Pancreas (tissue), 10 donors: ENCODE measurements at places on chromosomes 12 and 14. TPM values are rescaled to one million over a fixed set of nuclear protein-coding genes. Genes with fewer than 3 reads are reported as not detected.
A peak's percentile ranks its signal among the peaks of the same experiment; 100 is the strongest.

DNA sequence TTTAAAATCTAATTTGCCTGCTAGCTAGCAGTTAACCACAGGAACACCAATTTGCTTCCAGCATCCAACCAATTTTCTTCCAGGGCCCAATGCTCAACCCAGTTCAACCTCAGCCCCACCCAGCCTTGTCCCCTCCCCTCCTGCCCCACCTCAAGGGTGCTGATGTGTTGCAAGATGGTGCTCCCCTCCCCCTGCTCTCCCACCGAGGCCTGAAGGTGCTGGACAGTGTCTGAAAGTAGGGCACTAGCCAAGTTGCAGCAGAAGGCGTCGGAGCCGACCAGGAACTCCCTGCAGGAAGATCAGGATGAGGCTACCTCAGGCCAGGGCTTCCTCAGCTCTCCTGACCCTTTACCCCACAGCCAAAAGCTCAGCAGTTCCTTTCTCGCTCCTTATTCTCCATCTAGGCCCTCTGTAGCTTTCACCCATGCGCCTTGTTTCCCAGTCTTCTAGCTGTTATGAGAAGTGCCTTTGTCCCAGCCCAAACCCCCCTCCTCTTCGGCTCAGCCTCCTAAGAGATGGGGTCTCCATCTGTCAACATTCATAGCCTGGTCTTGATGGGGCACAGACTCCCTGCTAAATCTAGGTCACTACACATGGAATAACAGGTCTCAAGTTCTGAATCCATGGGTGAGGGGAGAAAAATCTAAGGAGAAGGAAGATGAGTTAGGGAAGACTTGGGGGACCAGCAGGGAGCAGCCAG is 3.6 kb downstream of the STAT6 start:
- DNase-seq, result no peak
- no peaks in the 10 kb centered on the region for H3K27me3 ChIP-seq
- H3K27ac ChIP-seq, result no peak overlapping the region
- no peaks in the 10 kb centered on the region for H3K36me3 ChIP-seq

DNA sequence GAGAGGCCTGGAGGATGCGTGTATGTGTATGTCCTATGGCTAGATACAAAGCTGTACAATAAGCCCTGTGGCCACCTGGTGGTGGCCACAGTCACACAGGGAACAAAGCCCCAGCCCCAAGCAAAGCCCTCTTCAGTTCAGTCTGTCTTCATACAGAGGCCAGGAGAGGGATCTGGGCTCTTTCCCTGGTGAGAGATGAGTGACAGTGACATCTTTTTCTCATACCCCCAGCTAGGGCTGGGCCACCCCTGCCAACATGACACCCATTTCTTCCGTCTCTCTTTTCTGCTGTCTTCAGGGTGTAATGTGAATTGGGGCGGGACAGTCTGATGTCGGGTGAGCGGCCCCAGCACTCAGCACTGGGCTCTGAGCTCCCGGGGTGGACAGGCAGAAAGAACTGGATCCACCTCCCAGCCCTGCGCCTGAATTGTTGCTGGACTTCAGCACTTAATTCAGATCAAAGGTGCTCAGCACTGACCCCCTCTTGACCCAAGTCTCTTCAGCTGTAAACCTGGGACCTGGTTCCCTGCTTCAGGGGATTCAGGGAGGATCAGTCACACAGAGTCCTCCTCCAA is 59.8 kb downstream of the SERPINA3 start:
- no peaks in the 10 kb centered on the region for H3K27me3 ChIP-seq
- no peak overlapping the region for H3K4me3 ChIP-seq
- H3K36me3 ChIP-seq, result no peaks in the 10 kb centered on the region
- DNase-seq, result no peak
- no peak overlapping the region for H3K27ac ChIP-seq
- H3K4me1 ChIP-seq, result no peaks in the 10 kb centered on the region

DNA sequence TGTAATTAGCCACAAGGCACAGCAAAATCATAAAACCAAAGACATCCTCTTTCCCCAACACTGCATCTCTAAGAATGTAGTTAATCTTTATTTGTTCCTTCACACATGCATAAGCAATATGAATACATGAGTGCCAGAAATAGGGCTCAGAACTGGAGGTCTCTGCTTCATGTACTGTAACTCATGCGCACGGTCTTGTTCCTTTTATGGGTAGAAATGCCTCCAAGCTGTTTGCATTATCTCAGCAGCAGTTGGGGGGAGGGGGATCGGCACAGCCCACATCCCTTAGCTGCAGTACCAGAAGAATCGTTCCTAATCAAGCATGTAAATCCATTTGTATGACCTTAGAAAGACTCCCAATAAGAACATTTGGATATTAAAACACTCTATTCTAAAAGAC is 20.0 kb downstream of the RHOJ start:
- DNase-seq, result no peak
- H3K27me3 ChIP-seq, result no peaks in the 10 kb centered on the region
- no peaks in the 10 kb centered on the region for H3K36me3 ChIP-seq

GRCh38 chr14:77763316-77763715 is 2.4 kb upstream of the SNW1 start:
- peaks cover 12% of the 10 kb centered on the region for H3K4me1 ChIP-seq
- no peak overlapping the region for H3K4me3 ChIP-seq
- no peak overlapping the region for H3K27ac ChIP-seq
- DNase-seq, result no peak
- no peaks in the 10 kb centered on the region for H3K36me3 ChIP-seq

DNA sequence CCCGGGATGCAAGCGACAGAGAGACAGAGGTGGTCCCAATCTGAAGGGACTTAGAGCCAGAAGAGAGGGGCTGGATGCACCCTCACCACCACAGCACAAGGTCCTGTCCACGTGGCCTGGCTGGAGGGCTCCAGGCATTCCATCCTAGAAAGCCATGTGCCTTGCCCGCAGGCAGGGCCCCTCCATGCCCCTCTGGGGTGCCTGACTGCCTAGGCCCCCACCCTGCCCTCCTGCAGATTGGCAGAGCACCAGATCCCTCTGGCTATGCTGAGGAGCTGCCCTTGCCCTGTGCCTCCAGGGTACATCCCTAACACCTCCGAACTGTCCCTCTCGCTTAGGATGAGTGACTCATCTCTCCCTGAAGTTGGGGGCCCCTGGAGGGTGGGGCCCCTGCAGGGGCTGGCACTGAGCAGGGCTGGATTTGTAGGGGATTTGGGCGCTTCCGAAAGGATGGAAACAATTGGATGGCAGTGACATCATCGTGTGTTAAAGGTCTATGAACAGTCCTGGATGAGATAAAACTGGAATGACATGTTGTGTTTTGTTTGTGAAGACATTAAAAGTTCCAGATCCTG is 50.9 kb downstream of the CHGA start:
- DNase-seq, result no peak
- no peak overlapping the region for H3K4me3 ChIP-seq
- no peak overlapping the region for H3K27ac ChIP-seq
- H3K4me1 ChIP-seq, result no peaks in the 10 kb centered on the region

GRCh38 chr14:61484031-61484430 is 162.7 kb downstream of the PRKCH start:
- H3K4me1 ChIP-seq, result peaks cover 16% of the 10 kb centered on the region
- H3K27me3 ChIP-seq, result no peaks in the 10 kb centered on the region
- no peak for DNase-seq
- H3K36me3 ChIP-seq, result no peaks in the 10 kb centered on the region
- H3K4me3 ChIP-seq, result no peak overlapping the region

DNA sequence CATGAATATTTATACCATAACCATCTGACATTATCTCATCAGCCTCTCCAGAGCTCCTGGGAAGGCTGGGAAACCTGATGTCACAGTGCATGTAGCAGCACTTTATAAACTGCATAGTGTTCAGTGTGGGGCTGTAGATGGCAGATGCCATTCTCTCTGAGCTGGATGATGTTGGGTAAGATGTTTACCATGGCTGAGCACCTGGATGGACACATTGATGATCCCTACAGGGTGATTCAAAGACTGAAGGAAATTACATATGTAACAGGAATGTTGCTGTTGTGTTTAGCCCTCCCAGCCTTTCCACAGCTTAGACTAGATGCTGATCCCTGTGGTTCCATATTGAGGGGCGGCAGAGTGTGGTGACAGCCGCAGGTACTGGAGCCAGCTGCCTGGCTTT is 37.4 kb downstream of the IFT43 start:
- H3K4me1 ChIP-seq, result no peaks in the 10 kb centered on the region
- DNase-seq, result no peak
- H3K36me3 ChIP-seq, result peaks cover 5% of the 10 kb centered on the region
- H3K27ac ChIP-seq, result no peak overlapping the region
- no peaks in the 10 kb centered on the region for H3K27me3 ChIP-seq

- H3K4me3 ChIP-seq, result no peak overlapping the region
- H3K27me3 ChIP-seq, result no peaks in the 10 kb centered on the region
- DNase-seq, result no peak
- H3K27ac ChIP-seq, result no peak overlapping the region
- no peaks in the 10 kb centered on the region for H3K4me1 ChIP-seq
These were observed 686.4 kb downstream of the GALC start for GRCh38 chr14:87306409-87307168.

- H3K4me1 ChIP-seq, result no peaks in the 10 kb centered on the region
- no peak overlapping the region for H3K27ac ChIP-seq
- no peak for DNase-seq
- no peaks in the 10 kb centered on the region for H3K36me3 ChIP-seq
- no peaks in the 10 kb centered on the region for H3K27me3 ChIP-seq
These were observed 310.2 kb downstream of the APAF1 start for GRCh38 chr12:98955284-98955683.

DNA sequence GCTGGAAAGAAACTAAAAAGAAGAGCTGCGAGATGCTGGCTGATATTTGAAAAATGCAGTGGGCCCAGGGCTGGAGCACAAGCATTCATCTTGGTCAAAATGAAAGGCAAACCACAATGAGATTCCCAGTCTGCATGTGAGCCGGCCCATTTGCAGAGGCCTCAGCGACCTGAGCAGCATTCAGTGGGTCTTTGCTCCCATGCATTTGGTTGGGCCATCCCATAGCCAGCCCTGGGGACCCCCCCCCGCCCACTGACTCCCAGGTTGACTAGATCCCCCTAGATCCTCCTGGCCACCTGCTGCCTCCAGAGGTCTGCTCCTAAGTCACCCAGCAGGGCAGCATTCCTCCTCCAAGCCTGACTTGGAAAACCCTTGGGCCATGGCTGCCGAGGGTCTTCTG is 59.8 kb downstream of the PRMT8 start:
- H3K36me3 ChIP-seq, result no peaks in the 10 kb centered on the region
- no peaks in the 10 kb centered on the region for H3K4me1 ChIP-seq
- no peak overlapping the region for H3K27ac ChIP-seq

DNA sequence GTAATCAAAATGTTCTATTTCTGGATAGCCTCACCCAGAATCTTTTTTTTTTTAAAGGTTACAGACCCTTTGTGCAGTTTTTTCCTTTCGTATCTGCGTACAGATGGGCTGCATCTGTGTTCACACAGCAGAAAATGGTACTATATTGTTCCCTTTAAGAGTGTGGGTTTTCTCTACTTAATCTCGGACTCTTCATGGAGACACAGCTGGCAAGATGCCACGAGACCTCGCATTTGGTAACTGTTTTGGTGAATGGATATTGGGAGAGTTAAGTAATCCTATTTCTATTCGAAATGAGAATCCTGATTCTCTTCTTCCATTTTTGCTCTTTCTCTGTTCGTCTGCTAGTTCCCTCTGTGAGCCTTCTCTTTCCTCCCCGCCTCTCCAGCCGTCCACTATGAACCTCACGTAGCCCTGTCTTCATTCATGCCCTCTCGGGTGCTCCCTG is 85.7 kb downstream of the SAMD4A start:
- H3K4me1 ChIP-seq, result no peaks in the 10 kb centered on the region
- no peaks in the 10 kb centered on the region for H3K36me3 ChIP-seq
- no peaks in the 10 kb centered on the region for H3K27me3 ChIP-seq
- peak; percentile 21 for DNase-seq

GRCh38 chr14:68814539-68815297 is 21.9 kb upstream of the ZFP36L1 start:
- no peak overlapping the region for H3K4me3 ChIP-seq
- no peaks in the 10 kb centered on the region for H3K36me3 ChIP-seq
- H3K27me3 ChIP-seq, result no peaks in the 10 kb centered on the region
- peak; percentile 68 for DNase-seq

GRCh38 chr12:19608039-19608438 is 168.7 kb downstream of the AEBP2 start:
- no peak overlapping the region for H3K4me3 ChIP-seq
- no peaks in the 10 kb centered on the region for H3K36me3 ChIP-seq
- H3K27me3 ChIP-seq, result no peaks in the 10 kb centered on the region
- DNase-seq, result no peak

DNA sequence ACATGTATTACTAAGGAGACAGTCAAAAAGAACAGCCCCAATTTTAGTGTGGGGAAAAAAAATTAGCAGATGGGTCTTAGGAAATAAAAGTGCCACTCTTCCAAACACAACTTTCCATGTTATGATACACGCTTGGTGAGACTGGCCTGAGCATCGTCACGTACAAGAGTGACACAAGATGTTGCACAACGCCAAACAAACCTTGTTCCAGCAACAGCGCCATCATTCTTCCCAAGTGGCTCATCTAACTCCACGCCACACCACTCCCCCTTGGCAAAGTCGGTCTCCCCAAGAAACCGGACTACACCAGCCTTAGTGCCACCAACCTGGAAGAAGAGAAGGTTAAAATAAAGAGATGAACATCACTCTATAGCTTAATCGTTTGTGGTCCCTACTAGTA is 58.7 kb downstream of the CLIP1 start:
- H3K27me3 ChIP-seq, result no peaks in the 10 kb centered on the region
- H3K4me1 ChIP-seq, result no peaks in the 10 kb centered on the region
- H3K36me3 ChIP-seq, result no peaks in the 10 kb centered on the region
- no peak overlapping the region for H3K4me3 ChIP-seq
- H3K27ac ChIP-seq, result no peak overlapping the region
- DNase-seq, result no peak

- H3K4me3 ChIP-seq, result no peak overlapping the region
- no peak for DNase-seq
- H3K4me1 ChIP-seq, result no peaks in the 10 kb centered on the region
- H3K27me3 ChIP-seq, result no peaks in the 10 kb centered on the region
These were observed 90.4 kb downstream of the CRACR2A start for GRCh38 chr12:3662521-3662921.

GRCh38 chr12:105803292-105803691 is 335.5 kb downstream of the NUAK1 start:
- H3K4me1 ChIP-seq, result no peaks in the 10 kb centered on the region
- no peak overlapping the region for H3K4me3 ChIP-seq
- no peaks in the 10 kb centered on the region for H3K36me3 ChIP-seq
- no peak for DNase-seq

RBMS2 gene
- 5.4 TPM for polyA plus RNA-seq

SOS2 gene
- polyA plus RNA-seq, result 4.2 TPM

ITGB7 gene
- 1.8 TPM for polyA plus RNA-seq

SLC6A15 gene
- not detected for polyA plus RNA-seq

LTBP2 gene
- polyA plus RNA-seq, result 2.5 TPM

ACOT4 gene
- 0.75 TPM for polyA plus RNA-seq
